ENCODE measurements at places on chromosomes 5 and 9.

DNA sequence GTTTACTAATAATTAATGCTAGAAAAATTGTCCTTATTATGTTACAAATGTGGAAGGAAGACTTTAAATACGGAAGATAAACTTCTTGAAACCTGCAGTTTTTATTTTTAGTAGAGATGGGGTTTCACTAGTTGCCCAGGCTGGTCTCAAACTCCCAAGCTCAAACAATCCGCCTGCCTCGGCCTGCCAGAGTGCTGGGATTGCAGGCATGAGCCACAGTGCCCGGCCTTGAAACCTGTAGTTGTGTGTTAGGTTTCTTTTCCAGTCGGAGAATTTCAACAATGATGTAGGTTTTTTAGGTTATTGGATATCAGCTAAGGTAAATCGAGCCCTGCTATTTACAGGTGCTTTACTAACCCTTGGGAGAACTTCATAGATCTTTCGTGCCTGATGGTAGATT lies 30.8 kb downstream of the CTNNA1 start:
- no peaks in the 10 kb centered on the region for H3K36me3 ChIP-seq
- no peaks in the 10 kb centered on the region for H3K4me1 ChIP-seq
- H3K27me3 ChIP-seq, result no peaks in the 10 kb centered on the region
- DNase-seq, result no peak

DNA sequence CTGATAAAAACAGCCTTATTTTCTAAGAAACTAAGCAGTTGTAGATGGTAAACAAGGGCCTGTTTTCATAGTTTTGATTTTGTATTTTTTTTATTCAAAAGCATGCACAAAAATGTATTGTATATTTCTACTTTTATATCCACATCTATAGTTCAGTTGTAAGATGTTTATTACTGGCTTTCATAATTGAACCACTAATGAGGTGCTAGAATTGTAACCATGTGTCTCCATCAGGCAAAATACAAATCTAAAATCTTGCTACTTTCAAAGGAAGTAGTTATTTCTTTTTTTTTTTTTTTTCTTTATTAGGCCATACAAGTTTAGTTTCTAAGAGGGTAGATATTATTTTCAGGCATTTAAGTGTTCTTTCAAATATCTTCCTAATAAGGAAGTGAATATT lies 1755.0 kb downstream of the MAT2B start:
- no peaks in the 10 kb centered on the region for H3K4me1 ChIP-seq
- no peak for DNase-seq
- H3K36me3 ChIP-seq, result no peaks in the 10 kb centered on the region
- no peak overlapping the region for H3K27ac ChIP-seq
- no peak overlapping the region for H3K4me3 ChIP-seq

DNA sequence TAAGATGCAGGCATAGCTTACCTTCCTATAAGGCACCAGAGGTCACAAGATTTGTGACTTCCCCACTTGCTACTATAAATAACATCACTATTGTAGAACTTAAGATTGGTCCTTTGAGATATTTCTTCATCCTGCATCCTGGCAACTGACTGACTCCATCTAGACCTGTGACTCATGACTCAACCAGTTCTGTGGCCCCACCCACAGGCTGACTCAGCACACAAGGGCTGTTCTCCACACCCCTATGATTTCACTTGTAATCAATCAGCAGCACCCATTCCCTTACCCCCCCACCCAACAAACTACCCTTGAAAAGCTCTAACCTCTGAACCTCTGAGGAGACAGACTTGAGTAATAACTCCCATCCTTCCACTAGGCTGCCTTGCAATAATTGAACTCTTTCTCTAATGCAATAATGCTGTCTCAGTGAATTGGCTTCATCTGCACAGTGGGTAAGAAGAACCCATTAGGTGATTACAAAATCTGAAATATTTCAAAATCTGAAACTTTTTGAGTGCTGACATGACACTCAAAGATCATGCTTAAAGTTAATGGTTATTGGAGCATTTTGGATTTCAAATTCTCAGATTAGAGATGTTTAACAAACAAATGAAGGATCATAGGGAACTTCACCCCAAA lies 296.7 kb downstream of the ARL15 start:
- H3K36me3 ChIP-seq, result peaks cover 6% of the 10 kb centered on the region
- H3K27ac ChIP-seq, result no peak overlapping the region
- H3K4me1 ChIP-seq, result no peaks in the 10 kb centered on the region
- DNase-seq, result no peak
- H3K4me3 ChIP-seq, result no peak overlapping the region

GRCh38 chr9:95666096-95666784 lies 149.5 kb upstream of the PTCH1 start:
- H3K4me3 ChIP-seq, result no peak overlapping the region
- peaks cover 50% of the 10 kb centered on the region for H3K27me3 ChIP-seq
- no peaks in the 10 kb centered on the region for H3K4me1 ChIP-seq
- no peaks in the 10 kb centered on the region for H3K36me3 ChIP-seq
- DNase-seq, result no peak
- no peak overlapping the region for H3K27ac ChIP-seq

- H3K4me1 ChIP-seq, result peaks cover 5% of the 10 kb centered on the region
- no peak overlapping the region for H3K27ac ChIP-seq
- DNase-seq, result no peak
- H3K36me3 ChIP-seq, result no peaks in the 10 kb centered on the region
Measured at GRCh38 chr9:95857896-95858295, 17.6 kb upstream of the ERCC6L2 start.

DNA sequence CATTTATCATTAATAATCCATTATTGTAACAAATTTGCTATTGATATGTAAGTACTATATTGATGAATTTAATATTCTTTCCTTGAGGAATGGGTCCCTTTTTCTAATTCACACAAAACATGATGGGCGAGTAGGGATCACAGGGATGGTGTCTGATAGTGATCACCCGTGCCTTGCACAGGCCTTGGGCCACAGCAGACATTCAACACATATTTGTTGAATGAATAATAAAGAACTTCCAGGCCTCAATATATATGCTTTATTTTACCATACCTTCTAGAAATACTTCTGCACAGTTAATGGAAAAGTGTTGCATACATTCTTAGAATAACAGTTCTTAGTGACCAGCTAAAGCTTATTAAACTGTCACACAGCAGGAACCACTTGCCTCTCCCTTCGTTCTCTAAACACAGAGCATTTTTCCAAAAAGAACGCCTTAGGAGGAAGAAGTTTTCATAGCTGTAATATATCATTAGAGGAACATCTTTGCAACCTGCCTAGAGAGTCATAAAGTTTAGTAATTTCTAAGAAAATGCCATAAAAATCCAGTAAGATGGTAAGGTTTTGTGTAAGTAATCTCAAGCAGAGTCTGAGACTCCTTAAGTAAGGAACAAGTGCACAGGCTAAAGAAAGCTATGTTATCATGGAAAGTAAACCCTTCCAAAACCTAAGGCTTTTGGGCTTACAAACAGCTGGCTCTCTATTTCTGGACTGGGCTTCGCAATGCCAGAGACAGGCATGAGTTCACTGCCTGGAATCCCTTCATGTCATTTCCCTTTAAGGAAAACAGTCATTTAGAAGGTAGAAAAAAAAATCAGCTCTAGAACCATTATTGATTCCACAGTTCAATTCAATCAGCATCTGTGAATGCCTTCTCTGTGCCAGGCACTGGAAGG lies 17.7 kb downstream of the TTLL11 start:
- DNase-seq, result no peak
- H3K36me3 ChIP-seq, result peaks cover 1% of the 10 kb centered on the region
- no peak overlapping the region for H3K4me3 ChIP-seq
- H3K4me1 ChIP-seq, result peaks cover 5% of the 10 kb centered on the region
- no peaks in the 10 kb centered on the region for H3K27me3 ChIP-seq
- no peak overlapping the region for H3K27ac ChIP-seq

DNA sequence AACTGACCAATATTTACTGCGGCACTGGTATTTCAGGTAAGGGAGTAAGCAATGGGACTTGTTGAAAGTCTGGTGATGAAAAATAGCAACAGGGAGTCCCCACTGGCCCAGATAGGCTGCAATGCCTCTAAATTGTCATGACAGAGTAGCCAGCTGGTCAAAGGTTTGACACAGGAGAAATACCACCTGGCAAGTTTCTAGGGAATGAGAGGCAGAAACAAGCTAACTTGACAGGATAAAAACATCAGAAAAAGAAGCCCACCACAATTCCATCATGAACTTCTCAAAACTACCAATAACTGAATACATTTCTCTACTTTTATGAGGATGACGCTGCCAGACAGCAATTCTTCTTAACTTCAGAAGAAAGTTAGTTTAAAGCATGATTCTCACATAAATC lies 99.8 kb downstream of the STRBP start:
- no peaks in the 10 kb centered on the region for H3K27me3 ChIP-seq
- no peak for DNase-seq
- H3K36me3 ChIP-seq, result peaks cover 2% of the 10 kb centered on the region

DNA sequence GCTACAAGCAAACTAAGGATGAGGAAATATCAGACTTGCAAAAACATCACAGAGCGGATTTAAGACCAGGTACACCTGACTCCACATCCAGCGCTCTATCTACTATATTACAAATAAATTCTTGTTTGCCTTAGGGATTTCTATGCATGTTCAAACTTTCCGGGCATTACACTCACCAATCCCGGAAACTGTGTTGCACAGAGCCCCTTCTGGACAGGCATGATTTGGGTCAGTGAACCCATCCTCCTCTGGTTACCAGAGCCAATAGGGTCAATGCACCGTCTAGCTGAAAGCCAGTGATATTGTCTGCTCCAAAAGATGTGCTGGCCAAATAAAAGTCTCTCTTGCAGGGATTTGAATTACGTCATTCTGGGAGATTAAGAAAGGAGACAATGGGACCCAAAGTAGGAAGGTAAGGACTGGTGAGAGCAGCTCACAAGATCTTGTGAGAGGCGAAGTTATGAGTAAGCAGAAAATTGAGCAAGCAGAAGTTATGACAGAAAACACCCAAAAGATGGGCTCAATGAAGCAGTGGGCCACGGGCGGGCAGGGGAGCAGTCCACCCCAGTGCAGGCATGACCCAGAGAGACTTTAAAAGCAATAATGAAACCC lies 155.8 kb upstream of the RAI14 start:
- H3K27ac ChIP-seq, result no peak overlapping the region
- DNase-seq, result no peak
- peaks cover 13% of the 10 kb centered on the region for H3K4me1 ChIP-seq
- no peak overlapping the region for H3K4me3 ChIP-seq
- peaks cover 16% of the 10 kb centered on the region for H3K27me3 ChIP-seq
- peaks cover 2% of the 10 kb centered on the region for H3K36me3 ChIP-seq

- H3K27ac ChIP-seq, result no peak overlapping the region
- H3K27me3 ChIP-seq, result no peaks in the 10 kb centered on the region
- peaks cover 7% of the 10 kb centered on the region for H3K36me3 ChIP-seq
- no peak for DNase-seq
Measured at GRCh38 chr5:35785601-35786085, 71.0 kb upstream of the IL7R start.

DNA sequence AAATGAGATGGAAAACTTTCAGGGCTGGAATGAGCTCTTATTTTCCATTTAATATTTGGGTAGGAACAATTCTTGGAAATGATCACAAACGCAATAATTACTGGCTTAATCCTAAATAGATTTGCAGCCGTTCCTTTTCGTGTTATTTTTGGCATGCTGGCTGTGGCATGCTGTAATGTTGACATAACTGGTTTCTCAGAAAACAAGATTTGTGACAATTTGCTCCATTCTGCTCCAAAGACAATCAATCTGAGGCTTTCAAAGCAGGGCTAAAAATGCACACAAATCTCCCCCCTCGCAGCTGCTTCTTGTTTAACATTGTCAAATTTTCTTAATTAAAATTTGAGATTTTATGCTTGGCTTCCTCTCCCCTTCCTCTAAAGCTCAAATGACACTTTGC lies 151.2 kb downstream of the TTC39B start:
- H3K36me3 ChIP-seq, result peaks cover 2% of the 10 kb centered on the region
- H3K27ac ChIP-seq, result no peak overlapping the region
- H3K4me3 ChIP-seq, result no peak overlapping the region
- no peak for DNase-seq
- H3K4me1 ChIP-seq, result no peaks in the 10 kb centered on the region

All from central memory CD8-positive, alpha-beta T cell (primary cell).